ENCODE measurements at places on chromosomes 1 and 21. TPM values are rescaled to one million over a fixed set of nuclear protein-coding genes. Genes with fewer than 3 reads are reported as not detected.

The HSD3B1 gene
- not detected for total RNA-seq

The KISS1 gene
- 2.1 TPM for total RNA-seq

The LPAR3 gene
- not detected for total RNA-seq

The CCDC30 gene
- total RNA-seq, result 1.1 TPM

The SMIM11 gene
- total RNA-seq, result 14.1 TPM

The FAM177B gene
- not detected for total RNA-seq

The EPB41 gene
- total RNA-seq, result 32.7 TPM

The KRTAP19-6 gene
- not detected for total RNA-seq

The S100A7A gene
- total RNA-seq, result not detected

The HFM1 gene
- total RNA-seq, result 0.32 TPM

The TXNIP gene
- total RNA-seq, result 84.7 TPM

The ADAMTSL4 gene
- under 0.01 TPM for total RNA-seq

The PLA2G2D gene
- total RNA-seq, result not detected

The CELA3A gene
- total RNA-seq, result not detected

The C1orf141 gene
- not detected for total RNA-seq

The CLCA2 gene
- total RNA-seq, result not detected

The SORT1 gene
- total RNA-seq, result 14.9 TPM

The TMPRSS15 gene
- not detected for total RNA-seq

The FBLIM1 gene
- 58.6 TPM for total RNA-seq

The MAN1C1 gene
- total RNA-seq, result 0.49 TPM

The REG4 gene
- total RNA-seq, result not detected

The TCHH gene
- 0.06 TPM for total RNA-seq

The TBX15 gene
- 0.25 TPM for total RNA-seq

The WNT9A gene
- 1.7 TPM for total RNA-seq

The TMEM82 gene
- not detected for total RNA-seq

The DAB1 gene
- not detected for total RNA-seq

The CCDC28B gene
- total RNA-seq, result 16.3 TPM

The GBP1 gene
- total RNA-seq, result 40.2 TPM

The SLAMF9 gene
- not detected for total RNA-seq

Measured in bladder microvascular endothelial cell (primary cell).